Tongue (tissue), 3 donors: ENCODE measurements at places on chromosomes 2 and 18. TPM values are rescaled to one million over a fixed set of nuclear protein-coding genes. Genes with fewer than 3 reads are reported as not detected.

- DNase-seq, result no peak
Measured at GRCh38 chr18:57230861-57231585, 84.1 kb downstream of the BOD1L2 start.

GRCh38 chr2:112582314-112582746 is 2.1 kb upstream of the CHCHD5 start:
- DNase-seq, result peak; percentile 83

GRCh38 chr2:121197369-121198091 is 87.5 kb downstream of the TFCP2L1 start:
- DNase-seq, result no peak

LRP2 gene
- 0.10 TPM for total RNA-seq

SLC9A4 gene
- total RNA-seq, result 0.10 TPM

B4GALT6 gene
- 7.2 TPM for total RNA-seq

UPP2 gene
- not detected for total RNA-seq

ENOSF1 gene
- total RNA-seq, result 38.6 TPM
